Stimulated activated CD8-positive, alpha-beta memory T cell treated with anti-CD3 and anti-CD28 coated beads, Interleukin-4, amount 100 ng/mL, for 24 hours (primary cell): ENCODE measurements at places on chromosomes 1 and 21.
A peak's percentile ranks its signal among the peaks of the same experiment; 100 is the strongest.

GRCh38 chr1:167651161-167651693, 21.2 kb downstream of the RCSD1 start:
- no peak for DNase-seq

GRCh38 chr1:186465946-186466345, 5.0 kb upstream of the PDC start:
- no peak for DNase-seq

GRCh38 chr1:58584082-58584895, 7.2 kb upstream of the TACSTD2 start:
- no peak for DNase-seq

DNA sequence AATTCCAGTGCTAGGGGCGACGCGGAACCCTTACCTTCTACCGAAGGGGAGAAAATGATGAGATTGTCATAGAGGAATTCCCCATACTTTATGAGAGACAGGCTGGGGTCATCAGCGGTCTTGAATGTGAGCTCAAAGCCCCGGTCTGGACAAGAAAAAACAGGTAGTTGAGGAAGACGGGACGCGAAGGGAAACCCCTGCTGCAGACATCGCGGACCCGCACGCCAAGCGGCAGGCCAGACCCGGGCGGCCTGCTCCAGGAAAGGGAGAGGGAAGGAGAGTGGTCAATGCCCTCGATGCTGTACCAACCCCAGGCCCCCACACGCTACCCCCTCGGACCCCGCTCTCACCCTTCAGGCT, 342 bp downstream of the DDOST start:
- no peak for DNase-seq

DNA sequence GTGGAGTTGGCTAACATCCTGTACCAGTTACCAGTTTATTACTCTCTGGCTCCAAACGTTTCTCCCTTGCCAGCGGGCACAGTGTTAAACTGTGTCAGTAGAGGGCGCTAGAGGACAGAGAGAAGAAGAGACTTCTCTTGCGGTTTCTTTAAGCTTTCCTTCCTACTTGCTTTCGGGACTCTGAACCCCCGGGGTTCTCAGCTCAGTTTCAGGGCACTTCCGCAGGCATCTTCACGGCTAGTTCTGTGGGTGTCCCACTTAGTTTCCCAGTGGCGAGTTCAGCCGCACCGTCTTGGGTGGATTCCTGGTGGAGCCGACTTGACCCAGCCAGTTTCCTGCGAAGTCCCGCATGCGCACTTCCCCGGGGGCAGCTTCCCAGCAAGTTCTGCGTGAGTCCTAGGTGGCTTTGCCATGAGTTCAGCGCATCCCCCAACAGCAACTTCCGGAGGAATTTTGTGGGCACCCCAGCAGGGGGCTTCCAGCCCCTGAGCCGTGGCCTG, 37.9 kb upstream of the BTG2 start:
- DNase-seq: peak; percentile 60

DNA sequence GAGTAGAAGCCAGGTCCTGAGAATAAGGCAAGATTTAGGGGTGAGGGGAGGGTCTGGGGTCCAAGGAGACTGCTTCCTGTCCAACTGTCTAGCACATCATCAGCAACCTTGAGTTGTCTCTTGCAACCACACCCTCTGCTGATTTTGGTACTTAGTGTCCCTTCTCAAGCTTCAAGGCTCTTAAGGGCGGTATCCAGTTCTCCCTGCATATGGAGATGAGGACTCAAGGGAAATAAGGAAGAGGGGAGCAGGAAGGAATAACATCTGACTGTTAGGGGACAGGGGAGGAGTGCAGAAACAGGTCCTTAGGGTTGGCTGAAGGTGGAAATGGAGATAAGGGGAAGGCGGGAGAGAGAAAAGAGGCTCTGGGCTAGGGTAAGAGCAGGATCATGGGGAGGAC, 12.3 kb downstream of the MYOG start:
- DNase-seq: no peak

DNA sequence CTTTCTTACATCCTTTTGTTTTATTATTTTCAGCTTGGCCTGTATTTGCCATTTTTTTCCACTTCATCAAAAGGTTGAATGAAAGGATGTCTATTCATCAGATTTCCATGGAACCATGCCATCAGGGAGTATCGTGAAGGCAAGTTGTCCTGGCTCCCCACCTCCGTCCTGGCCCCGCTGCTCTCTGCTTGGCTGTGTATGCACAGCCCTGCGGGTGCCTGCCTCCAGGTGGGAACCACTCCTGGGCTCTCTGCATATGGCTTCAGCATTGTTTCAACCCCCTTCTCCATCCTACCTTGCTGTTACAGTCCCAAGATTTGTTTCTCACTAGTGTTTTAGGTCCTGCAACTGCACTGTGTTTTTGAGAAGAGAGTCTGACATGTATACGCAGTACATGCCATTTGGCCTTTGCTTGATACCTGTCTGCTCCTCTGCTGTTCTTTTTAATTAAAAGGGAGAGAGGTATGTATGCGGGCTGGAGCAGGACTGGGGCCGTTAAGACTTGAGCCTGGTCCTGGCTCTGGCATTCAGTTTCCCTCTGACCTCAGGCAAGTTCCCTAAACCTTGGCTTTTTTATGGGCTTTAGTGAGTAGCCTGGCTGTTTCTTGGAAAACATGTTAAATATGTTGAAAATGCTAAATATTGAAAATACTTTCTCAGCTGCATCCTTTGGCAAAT, 69.9 kb upstream of the GCLM start:
- DNase-seq: no peak

- no peak for DNase-seq
These were observed 21.9 kb downstream of the ERG start for GRCh38 chr21:38476385-38476784.

GRCh38 chr1:26408604-26409003, 2.0 kb upstream of the LIN28A start:
- DNase-seq: peak; percentile 59

DNA sequence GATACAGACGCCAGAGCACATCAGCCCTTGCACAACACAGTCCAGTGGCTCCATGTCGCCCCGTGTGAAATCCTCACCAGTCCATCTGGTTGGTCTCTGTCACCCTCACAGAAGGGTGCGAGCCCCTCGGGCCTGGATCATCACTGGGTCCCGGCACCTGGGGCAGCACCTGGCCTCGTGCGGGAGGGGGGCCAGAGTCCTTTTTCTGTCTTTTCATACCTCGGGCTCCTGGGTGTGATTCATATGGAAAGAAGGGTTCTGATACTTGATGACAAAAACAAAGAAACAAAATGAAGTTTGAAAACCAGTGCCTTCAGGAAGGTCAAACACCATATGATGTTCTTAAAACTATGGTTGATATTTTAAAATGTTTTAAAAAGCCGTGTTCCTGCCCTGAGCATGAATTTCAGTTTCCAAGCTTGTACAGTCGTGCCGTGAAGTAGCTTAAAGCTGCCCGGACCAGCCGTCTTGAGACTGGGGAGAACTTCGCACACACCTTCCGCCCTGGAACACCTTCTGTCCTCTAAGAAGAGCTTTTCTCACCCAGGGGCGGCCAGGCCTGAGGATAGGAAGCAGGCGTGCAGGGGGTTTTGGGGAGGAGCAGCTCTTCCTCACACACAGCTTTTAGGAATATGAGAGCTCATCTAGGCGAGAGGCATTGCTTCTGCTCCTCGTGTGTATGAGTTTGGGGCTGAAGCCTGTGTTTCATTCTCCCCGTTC, 35.2 kb downstream of the SLC37A1 start:
- DNase-seq: no peak

DNA sequence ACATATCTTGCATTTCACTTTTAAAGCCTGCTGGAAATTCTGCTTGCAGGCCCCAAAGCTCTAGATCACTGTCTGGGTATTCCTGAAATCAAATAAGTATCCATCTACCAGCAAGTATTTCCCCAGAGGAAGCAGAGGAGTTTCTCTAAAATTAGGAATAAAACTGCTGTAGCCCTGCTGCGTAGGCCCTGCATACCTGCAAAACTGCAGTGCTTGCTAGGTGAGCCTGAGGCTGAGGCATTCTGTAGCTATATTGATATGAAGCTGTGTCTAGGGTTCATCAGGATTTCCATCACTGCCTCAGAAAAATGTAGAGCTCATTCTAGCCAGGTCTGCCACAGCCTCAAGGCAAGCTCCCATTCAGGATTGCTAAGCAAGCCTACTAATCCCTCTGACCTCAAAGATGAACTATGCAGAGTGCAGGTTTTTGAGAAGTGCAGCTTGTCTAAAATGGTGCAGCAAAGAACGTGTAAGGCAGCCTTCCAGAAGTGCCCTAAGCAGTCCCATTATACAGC, 28.7 kb downstream of the NPHS2 start:
- DNase-seq: no peak

- no peak for DNase-seq
These were observed 876 bp downstream of the MOB3C start for GRCh38 chr1:46615735-46616134.

DNA sequence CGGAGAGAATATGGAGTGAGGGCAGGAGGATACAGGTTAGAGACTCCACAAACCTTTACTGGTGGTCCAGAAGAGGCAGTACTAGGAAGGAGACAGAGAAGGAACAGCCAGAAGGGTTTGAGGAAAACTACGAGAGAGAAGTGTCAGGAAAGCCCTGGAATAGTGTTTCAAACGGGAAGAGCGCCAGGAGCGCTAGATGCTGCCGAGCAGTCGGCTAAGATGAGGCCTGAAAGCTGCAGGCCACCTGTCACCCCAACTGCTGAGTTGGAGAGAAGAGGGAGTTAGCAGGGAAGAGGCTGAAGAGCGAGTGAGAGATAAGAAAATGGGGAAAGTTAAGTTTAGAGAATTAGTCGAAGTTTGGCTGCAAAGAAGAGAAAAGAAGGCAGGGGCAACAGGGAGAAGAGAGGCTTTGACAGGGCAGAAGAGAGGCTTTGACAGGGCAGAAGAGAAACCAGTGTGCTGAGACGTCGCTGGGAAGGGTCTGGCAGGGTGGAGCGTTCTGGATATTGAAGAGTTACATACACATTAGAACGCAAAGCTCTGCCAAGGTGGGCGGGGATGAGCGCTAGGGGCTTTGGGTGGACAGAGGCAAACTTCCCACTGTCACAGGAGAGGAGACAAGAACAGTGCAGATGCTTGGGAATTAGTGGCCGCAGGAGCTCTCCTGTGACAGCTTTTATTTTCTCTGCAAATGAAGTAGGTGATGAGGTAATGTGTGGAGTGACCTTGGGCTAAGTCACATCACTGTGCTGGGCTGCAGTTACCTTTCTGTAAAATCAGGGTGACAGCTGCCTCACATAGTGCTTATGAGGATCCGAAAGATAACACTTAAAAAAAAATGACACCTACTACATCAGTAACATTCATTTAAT, 31.2 kb downstream of the PCSK9 start:
- no peak for DNase-seq

DNA sequence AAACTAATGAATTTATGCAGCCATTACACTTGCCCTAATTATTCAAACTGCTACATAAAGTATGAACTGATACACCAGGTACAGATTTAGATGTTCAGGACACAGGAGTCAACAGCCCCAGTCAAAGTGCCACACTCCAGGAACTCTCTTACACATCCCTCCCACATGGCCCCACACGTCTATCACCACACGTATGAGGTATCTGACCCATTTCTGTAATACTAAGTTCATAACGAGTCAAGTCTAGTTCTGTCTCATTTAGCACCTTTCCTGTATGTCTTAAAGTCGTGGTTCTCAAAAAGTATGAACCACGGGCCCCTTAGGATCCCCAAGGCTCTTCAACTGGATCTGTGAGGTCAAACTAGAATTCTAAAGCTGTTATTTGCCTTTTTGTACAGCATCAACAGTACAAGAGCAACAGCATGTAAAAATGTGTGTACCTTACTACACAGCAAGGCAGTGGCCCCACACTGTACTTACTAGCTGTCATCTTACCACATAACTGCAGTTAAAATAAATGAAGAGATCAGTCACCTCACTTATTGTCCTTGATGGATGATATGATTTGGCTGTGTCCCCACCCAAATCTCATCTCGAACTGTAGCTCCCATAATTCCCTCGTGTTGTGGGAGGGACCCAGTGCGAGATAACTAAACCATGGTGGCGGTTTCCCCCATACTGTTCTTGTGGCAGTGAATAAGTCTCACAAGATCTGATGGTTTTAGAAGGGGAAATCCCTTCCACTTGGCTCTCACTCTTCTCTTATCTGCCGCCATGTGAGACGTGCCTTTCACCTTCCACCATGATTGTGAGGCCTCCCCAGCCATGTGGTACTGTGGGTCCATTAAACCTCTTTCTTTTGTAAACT, 42.6 kb downstream of the SIPA1L2 start:
- no peak for DNase-seq

DNA sequence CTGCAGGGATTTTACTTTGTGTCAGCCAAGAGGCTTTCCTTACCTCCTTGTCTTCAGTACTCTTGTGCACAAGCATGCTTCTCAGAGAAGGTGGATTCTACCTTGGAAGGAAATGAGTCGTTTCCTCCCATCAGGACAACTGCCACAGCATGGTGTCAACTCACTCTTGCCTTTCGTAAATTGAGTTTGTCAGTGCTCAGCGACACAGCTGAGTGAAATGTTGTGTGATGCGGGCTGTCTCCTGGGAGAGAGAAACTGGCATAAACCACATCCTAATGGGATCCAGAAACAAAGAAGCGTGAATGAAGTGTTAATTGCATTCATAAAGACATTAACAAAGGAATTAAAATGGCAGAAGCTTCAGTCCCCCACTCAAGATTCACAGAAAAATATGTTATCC, 51.5 kb upstream of the SLC22A15 start:
- no peak for DNase-seq

- no peak for DNase-seq
These were observed 777.8 kb upstream of the BRINP3 start for GRCh38 chr1:191255354-191256054.

- DNase-seq: no peak
These were observed 80.8 kb downstream of the C21orf91 start for GRCh38 chr21:17738176-17738953.

GRCh38 chr1:227994632-227995300, 12.0 kb upstream of the WNT3A start:
- DNase-seq: no peak

DNA sequence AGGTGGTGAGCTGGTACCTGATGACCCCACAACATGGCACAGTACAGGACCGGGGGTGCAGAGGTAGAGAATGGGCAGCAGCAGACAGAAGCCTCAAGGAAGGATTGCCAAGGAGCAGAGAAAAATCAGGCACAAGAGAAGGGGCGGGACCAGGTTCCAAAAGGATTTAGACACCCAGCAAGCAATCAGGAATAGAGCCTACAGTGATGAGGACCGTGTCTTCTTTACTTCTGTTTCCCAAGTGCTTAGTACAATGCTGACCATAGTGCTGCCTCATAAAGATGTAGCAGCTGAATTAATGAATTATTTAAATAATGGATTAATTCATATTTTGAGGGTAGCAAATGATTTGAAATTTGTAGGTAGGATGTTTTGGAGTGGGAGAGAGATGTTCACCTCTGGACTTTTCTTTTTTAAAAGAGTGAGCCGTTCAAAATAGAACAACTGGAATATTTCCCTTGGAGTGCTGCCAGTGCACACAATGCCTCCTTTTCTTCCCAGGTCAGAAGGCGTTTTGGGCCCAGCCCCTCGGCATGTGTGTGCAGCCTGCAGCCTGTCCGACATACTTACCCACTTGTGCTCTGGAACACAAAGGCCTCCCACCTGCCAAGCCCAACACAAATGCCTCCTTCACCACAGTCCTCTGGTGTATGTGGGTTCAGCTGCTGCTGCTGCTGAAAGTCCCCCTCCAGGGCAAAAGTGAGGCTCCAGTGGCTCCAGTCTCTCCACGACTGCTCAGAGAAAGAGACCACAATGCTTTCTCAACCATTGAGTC, 19.6 kb downstream of the KANK4 start:
- DNase-seq: no peak
